ENCODE measurements at places on chromosomes 13 and 19. TPM values are rescaled to one million over a fixed set of nuclear protein-coding genes. Genes with fewer than 3 reads are reported as not detected.
A peak's percentile ranks its signal among the peaks of the same experiment; 100 is the strongest.

Gene RYR1
- total RNA-seq: 10.7 TPM

Gene A1BG
- 1.1 TPM for total RNA-seq

GRCh38 chr19:51754109-51754508 is 2.4 kb upstream of the FPR1 start:
- no peak for DNase-seq

Gene LAIR1
- total RNA-seq: 0.87 TPM

Gene ZNF93
- not detected for total RNA-seq

- DNase-seq: no peak
Observed at GRCh38 chr19:18269070-18269723, 5.1 kb downstream of the IQCN start.

- no peak for DNase-seq
Observed at GRCh38 chr13:100933841-100934240, 259.2 kb upstream of the TMTC4 start.

Gene ACP5
- total RNA-seq: 9.8 TPM

GRCh38 chr19:15177269-15178116 is 23.3 kb downstream of the NOTCH3 start:
- peak; percentile 96 for DNase-seq

Gene LHB
- 8.4 TPM for total RNA-seq

DNA sequence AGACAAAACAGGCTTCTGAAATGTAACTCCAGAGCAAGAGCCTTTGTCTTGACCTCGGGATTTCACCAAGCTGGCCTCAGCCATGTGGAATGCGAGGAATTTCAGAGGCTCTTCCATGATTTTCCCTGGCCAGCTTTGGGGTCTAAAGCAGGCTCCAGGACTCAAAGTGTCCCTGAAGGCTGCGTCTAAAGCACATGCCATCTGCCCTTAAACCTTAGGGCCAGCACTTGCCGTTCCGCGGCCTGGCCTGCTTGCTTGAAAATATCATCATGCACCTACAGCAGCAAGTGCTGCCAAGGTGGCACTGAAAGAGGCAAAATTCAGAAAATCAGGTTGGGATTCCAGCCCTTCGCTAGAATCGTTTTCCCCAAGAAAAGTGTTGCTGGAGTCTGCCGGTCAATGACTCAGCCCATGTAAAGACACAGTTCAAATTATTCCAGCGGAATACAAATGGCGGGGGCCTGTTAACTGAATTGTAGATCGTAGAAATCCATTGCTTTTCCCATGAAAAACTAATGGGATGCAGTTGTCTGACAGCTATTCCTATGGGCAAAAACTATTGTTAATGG is 105.7 kb upstream of the RAP2A start:
- DNase-seq: no peak
